ENCODE measurements at places on chromosomes 12 and 14.

DNA sequence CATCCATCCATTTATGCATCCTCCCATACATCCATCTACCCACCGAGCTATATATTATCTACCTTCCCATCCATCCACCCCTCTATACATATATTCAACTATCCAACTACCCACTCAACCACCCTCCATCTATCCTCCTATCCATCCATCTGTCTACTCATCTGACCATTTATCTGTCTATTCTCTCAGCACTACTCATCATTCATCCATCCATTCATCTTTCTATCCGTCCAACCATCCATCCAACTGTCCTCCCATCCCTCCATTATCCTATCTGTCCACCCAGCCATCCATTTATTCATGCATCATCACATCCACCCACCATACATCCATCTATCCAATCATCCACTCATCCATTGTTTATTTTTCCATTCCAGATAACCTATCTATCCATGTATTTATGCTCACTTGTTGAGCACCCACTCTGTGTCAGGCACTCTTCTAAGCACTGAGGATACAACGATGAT is 11.5 kb downstream of the ASB2 start:
- no peak for DNase-seq

DNA sequence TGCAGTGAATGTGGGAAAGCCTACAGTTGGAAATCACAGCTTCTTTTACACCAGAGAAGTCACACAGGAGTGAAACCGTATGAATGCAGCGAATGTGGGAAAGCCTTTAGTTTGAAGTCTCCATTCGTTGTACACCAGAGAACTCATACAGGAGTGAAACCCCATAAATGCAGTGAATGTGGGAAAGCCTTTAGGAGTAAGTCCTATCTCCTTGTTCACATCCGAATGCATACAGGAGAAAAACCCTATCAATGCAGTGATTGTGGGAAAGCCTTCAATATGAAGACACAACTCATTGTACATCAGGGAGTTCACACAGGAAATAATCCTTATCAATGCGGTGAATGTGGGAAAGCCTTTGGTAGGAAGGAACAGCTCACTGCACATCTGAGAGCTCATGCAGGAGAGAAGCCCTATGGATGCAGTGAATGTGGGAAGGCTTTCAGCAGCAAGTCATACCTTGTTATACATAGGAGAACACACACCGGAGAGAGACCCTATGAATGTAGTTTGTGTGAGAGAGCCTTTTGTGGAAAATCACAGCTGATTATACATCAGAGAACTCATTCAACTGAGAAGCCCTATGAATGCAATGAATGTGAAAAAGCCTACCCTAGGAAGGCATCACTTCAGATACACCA is 24.6 kb downstream of the ZNF26 start:
- no peak for DNase-seq

DNA sequence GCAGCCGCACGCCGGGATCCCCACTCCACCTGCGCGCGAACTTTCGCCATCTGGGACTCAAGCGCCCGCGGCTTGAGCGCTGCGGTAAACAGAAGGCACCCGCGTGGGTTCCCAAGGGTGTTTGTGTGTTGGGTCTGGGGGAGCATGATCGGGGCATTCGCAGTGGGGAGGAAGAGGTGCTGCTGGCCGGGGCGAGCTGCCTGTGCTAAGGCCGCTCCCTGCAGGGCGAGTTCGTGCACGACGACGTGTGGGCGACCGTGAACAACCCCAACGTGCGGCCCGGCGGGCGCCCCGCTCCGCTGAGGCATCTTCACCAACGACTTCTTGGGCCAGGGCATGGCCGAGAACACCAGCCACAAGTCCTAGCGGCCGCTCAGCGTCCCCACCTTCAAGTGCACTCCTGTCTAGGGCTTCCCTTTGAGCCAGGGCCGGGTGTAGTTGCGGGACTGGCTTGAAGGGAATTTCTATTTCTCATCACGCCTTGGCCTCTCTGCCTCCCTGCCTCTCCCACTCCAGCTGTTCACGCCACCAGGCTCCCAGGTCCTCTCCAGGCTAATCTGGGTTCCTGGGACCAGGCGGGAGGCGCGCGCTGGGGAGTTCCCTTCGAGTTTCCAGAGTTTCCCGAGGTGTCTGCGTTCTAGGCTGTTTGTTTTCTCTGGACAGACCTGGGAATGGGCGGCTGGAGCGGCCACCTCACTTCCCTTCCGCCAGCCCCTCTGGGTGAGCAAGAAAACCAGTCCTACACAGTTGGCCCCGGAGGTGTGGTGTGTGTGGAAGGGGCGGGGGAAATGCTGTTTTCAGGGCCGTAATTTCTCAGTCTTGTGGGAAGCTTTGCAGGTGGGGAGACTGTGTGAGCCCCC is 417.8 kb upstream of the TMTC1 start:
- DNase-seq, result no peak

GRCh38 chr12:96295532-96296160 is 101.5 kb downstream of the ELK3 start:
- no peak for DNase-seq

DNA sequence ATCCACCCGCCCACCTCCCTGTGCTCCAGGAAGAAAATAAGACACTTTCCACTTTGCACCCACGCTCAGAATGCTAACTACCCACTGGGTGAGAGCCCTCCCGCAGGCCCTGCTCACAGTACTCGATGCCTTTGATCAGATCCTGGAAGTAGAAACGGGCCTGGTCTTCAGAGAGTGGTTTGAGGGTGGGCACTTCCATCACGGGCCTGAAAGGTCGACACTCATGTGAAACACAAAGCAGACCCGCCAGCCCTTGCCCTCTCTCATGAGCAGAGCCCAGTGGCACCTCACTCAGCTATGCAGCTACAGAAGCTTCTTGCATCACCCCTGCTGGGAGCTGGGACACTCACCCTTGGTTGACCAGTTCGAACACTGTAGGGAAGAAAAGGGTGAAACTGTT is 41.1 kb downstream of the CAMKK2 start:
- DNase-seq, result no peak

- no peak for DNase-seq
Observed at GRCh38 chr14:102760496-102761193, 16.6 kb upstream of the TRAF3 start.

DNA sequence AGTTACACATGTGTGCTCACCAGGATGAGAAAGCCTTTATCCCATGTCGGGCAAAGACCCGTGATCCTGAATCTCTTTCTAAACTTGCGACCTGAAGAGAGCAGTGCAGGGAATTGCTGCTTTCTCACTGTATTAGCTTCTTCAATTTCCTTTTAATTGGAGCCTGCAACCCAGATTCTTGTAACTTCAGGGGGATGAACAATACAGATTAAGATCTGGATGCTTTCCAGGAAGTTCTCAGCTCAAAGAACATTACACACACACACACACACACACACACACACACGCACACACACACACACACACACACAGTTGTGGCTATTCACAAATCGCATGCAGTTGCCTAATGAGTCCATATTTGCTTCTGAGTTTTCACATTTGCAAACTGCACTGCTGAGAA is 268.3 kb downstream of the NPAS3 start:
- no peak for DNase-seq

GRCh38 chr14:105019861-105020814 is 745 bp downstream of the CDCA4 start:
- DNase-seq, result peak; percentile 27

DNA sequence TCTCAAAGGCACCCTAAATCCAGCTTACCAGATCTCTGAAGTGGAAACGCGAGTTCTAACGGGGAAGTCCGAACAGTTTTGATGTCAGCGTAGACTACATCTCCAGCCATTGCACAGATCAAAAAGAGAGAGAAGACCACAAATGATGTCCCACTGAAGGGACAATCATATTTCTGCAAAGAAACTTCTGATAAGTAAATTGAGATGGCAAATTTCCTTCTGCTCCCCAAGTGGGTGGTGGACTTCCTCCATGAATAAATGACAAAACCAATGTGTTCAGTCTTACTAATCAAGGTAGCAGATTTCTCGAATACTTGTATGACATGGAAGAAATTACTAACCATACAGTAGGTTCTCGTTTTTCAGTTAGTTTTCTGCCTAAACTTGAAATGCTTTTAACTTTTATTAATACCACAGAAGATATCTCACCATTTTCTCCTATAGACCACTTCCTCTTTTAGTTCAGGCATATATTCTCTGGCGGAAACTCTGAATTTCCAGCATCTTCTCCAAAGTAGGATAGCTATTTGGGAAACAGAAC is at the start of gene CLECL1:
TSS of gene CLECL1 (minus strand) at position 177 of the 541 bp plus-strand sequence.
- no peak for DNase-seq

DNA sequence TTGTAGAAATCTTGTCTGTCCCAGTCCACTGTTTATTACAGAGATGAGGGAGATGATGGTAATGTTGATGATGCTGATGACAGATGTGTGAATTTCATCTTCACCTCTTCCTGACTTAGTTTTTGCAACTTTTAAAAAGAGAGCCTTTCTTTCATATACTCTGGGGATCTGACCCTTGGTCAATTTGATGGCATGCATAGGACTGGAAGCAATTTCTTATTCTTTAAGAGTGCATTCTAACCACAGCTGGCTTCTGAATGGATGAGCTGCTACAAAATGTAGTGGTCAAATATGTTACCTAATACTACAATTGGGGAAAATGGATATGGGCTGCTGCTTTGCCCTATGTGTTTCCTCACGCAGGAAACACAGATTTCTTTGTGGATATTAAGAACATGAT is 80.8 kb downstream of the MYRFL start:
- no peak for DNase-seq

- DNase-seq, result no peak
Observed at GRCh38 chr14:98244966-98245569, 1026.9 kb downstream of the BCL11B start.

DNA sequence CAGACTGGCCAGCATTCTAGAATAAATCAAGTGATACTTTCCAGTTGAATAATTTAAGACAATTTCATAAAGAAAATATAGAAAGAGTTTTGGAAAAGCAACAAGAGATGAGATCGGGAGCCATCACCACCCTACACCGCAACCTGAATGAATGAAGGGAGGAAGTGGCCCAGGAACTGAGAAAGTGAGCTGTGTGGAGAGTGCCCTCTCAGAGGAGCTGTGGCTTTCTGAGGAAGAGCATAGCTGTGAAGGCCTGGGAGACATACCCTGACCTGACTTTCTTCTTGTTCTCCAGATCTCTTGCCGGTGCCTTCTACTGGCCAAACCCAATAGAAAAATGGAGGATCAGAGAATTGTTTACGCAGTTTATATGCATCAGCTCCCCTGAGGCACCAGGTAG is 79.3 kb upstream of the TSPAN8 start:
- DNase-seq, result no peak

- peak; percentile 50 for DNase-seq
Observed at GRCh38 chr14:94748667-94749347, 21.1 kb downstream of the GSC start.

GRCh38 chr12:129868575-129868974 is 35.2 kb downstream of the TMEM132D start:
- DNase-seq, result no peak

DNA sequence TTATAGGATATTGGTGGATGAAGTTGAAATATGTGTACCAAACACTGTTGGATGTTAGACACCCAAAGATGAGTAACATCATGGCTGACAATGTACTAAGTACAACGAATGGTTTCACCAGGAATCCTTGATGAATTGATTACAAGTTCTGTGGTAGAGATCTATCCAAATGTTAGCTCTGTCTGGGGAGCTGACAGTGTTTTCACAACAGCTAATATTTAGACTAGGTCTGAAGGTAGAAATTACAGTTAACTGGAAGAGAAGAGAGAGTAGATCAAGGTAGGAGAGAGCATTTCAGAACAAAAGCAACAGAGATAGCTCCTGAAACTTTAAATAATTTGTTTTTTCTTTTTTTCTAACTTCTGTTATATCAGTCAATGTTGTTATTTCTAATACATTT is 44.9 kb downstream of the DERA start:
- no peak for DNase-seq

DNA sequence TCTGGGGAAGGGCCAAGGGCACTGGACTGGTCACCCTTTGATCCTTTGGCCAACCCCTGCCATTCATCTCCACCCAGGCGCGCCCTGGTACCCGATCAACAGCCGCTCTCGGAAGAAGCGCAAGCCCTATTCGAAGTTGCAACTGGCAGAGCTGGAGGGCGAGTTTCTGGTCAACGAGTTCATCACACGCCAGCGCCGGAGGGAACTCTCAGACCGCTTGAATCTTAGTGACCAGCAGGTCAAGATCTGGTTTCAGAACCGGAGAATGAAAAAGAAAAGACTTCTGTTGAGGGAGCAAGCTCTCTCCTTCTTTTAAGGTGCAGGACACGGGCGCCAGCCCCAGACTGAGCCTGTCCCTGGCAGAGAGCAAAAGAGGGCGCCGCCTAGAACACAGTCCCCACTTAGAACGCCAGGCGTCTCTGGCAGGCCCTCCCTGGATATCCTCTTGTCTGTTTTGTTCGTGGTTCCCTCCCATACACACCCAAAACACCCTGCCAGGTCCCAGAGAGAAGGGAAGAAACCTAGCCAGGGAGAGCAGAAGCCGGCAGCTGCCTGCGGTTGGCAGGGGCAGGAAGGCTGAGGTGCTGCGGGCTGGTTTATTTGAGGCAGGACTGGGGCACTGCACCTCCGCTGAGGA is 1.7 kb downstream of the HOXC12 start:
- DNase-seq, result no peak

GRCh38 chr12:114655934-114656749 is 27.8 kb downstream of the TBX3 start:
- peak; percentile 42 for DNase-seq
